ENCODE measurements at places on chromosomes 1 and 21. TPM values are rescaled to one million over a fixed set of nuclear protein-coding genes. Genes with fewer than 3 reads are reported as not detected.

- H3K4me1 ChIP-seq: no peaks in the 10 kb centered on the region
- no peaks in the 10 kb centered on the region for H3K27me3 ChIP-seq
- H3K27ac ChIP-seq: no peak overlapping the region
- no peaks in the 10 kb centered on the region for H3K36me3 ChIP-seq
Measured at GRCh38 chr1:208641579-208642280, 397.5 kb upstream of the PLXNA2 start.

DNA sequence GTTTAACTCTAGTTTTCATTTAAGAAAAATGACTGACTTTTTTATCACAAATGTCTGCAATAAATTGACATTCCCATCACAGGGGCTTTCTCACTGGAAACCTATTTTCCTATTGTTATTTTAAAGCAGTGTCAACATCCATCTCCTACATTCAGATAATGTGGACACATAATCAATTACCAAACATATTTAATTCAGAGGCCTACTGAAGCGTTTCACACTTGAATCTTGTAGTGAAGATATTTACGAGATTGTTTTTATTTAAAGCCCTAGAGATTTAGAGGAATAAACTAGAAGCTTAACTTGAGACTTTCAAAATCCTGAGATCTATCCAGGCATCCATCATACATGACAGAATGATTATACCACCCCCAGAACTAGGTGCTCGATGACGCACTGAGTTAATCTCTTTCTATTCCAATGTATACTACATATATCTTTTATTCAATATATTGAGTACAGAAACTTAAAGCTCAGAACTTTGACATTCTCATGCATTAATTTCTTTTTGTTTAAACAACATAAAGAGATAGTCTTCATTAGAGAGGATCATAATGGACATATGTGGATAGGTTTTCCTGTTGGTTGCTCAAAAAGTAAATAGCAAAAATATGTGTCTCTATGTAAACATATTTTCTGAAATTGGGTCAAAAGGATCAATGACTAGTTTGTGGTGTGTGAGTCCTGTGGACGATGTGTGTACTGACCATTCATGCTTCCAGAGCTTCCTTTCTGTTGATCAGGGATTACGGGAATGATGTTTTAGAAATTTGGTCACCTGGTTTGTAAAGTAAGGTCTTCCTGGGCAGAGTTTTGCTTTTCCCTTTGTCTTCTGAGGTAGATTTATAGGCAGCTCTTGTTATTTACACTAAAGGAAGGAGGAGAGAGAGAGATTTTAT, 171.5 kb upstream of the HMCN1 start:
- no peak overlapping the region for H3K27ac ChIP-seq
- no peak for DNase-seq
- no peaks in the 10 kb centered on the region for H3K36me3 ChIP-seq
- no peak overlapping the region for H3K4me3 ChIP-seq

Gene TEDDM1
- total RNA-seq: not detected

Gene OR10J5
- total RNA-seq: not detected

Measured in heart left ventricle (tissue), 16 donors.